ENCODE measurements at places on chromosomes 2 and 18. TPM values are rescaled to one million over a fixed set of nuclear protein-coding genes. Genes with fewer than 3 reads are reported as not detected.

GRCh38 chr2:10103179-10103578 is 19.4 kb upstream of the RRM2 start:
- no peak for DNase-seq

DNA sequence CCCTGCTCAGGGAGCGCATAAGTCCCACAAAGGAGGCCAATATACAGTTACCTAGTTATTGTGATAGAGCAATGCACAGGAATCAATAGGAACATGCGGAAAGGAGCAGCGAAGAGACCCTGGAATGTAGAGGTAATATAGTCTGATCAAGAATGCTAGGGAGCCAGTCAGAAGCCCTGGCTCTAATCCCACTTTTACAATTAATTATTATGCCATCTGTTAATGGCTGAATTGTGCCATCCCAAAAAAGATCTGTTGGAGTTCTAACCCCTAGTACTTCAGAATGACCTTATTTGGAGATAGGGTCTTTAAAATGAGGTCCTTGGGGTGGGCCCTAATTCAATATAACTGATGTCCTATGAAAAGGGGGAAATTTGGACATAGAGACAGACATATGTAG is 7.7 kb upstream of the SPATS2L start:
- DNase-seq, result no peak

DNA sequence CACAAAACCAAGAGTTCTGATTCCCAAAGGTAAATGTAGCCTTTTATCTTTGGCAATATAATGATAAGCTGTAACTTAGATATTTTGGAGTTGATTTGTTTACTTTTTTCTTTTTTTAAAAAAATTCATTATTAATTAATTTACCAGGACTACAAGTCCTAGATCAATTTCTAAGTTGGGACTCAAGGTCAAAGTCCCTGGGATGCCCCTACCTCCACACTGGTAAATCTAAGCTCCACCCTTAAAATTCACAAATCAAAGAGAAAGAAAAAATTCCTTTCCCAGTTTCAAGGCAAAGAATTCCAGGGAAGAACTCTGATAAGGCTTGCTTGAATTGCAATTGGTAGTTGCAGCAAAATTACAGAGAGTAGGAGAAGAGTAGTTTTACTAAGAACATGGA is 71.3 kb downstream of the MDH1 start:
- DNase-seq, result no peak

DNA sequence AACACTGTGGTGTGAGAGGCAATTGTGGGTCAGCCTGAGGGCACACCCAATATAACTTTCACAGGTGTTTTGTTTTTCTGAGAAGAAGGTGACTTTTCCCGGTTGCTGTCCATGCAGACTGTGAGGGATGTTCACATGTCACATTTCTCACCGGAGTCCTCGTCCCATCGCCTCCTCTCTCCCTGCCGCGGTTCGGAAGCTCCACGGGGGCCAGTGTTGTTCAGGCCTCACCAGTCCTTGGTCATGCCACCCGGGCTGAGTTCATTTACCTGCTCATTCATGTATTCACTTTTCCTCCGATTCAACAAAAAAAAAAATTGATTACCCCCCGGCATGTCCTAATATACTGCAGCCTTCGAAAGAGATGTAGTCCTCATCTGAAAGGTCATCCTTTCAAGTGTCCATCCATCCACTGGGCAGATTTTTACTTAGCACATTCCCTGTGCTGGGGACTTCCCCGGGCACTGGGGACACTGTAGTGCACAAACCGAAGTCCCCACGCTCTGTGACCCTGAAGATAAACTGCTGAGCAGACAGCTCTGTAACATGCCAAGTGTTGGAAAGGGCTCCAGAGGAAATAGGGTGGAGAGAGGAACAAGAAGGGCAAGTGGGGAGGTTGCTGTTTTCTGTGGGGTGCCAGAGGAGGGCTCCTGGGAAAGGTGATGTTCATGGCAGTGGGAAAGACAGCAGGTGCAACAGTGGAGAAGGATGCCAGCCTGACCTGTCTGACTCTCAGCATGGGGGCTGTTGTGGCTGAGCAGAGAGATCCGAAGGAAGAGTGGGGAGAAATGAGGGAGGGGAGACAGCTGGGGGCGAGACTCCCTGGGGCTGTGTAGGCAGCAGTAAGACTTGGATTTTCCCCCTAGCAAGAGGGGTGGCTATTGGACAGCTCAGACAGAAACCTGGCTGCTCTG is 22.4 kb downstream of the LRRFIP1 start:
- DNase-seq, result no peak

DNA sequence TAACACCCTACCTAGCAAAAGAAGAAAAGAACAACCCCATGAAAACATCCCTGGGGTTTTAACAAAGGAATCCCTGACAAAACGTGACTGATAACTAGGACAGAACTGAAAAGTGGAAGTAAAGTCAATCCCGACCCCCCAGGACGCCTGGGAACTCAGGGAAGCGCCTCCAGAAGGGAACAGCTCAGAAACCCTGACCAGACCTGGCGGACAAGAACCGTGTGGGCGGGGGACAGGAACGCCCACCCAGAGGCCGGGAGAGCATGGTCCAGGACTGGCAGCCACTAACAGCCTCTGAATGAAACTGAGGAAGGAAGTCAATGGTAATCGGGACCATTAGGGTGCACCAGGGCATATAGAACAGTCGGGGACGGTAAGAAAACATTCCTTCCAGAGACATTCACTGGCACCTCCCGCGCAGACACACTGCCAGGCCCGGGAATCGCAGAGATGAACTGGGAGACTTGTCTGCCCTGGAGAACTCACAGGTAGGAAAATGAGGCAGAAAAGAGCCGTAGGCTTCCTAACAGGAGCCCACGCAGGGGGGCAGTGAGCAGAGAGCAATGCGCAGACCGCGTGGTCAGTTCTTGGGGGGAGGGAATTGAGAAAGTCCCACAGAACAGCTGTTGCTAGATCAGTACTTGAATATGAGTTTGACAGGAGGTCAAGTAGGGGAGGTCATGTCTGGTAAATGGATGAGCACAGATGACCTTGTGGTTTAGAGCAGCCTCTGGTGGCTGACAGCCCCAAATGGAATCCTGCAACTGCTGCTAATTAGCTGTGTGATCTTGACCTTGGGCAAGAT is 1.3 kb upstream of the TBC1D8 start:
- DNase-seq, result no peak

- DNase-seq, result peak; percentile 77
These were observed 81.5 kb upstream of the PPM1B start for GRCh38 chr2:44087036-44087713.

- no peak for DNase-seq
These were observed 5.2 kb downstream of the DYSF start for GRCh38 chr2:71458413-71459083.

DNA sequence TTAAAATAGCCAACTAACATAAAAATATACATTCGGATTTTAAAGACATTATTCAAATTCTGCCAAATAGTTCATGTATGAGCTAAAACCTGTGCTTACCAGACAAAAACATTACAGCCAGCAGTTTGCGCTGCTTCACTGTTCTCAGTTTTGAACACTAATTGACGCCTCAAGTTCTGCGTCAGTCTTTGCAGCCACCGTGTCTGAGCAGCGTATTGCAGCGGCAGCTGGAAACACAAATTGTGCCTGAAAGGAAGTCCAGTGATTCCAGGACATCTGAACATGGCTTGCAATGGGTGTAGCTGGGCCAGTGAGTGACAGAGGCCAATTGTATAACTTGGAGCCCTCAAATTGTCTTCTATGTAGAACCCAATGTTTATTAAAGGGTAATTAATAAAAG is 267.6 kb downstream of the TFCP2L1 start:
- DNase-seq, result no peak

DNA sequence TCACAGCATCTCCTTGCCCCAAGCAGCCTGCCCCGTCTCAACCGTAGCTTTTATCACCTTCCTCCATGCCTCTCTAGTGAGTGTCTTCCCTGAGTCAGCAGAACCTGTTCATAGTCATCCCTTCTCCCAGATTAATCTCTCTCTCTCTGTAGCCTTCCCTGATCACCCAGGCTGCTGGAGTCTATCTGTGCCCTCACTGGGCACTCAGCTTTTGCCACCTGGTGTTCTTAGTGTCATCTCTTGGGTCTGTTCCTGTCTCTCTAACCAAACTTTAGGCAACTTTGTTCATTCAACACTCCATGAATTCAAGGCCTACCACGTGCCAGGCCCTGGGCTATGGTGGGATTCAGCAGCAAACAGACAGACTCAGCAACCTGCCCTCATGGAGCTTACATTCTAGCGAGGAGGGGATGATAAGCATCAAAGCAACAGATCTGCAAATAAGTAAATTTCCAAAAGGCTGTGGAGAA is 159.1 kb downstream of the SMAD7 start:
- no peak for DNase-seq

- no peak for DNase-seq
These were observed 5.8 kb upstream of the RTN4 start for GRCh38 chr2:55056024-55056521.

GRCh38 chr18:79251021-79251420 is 144.7 kb upstream of the NFATC1 start:
- DNase-seq, result no peak

Gene IL37
- 0.40 TPM for polyA plus RNA-seq

Gene SALL3
- 9.3 TPM for polyA plus RNA-seq

Gene TMEM178A
- polyA plus RNA-seq, result 91.2 TPM

Gene MARCHF4
- polyA plus RNA-seq, result 0.09 TPM

Gene C2orf66
- 0.37 TPM for polyA plus RNA-seq
